ENCODE measurements at places on chromosomes 6 and 20.

DNA sequence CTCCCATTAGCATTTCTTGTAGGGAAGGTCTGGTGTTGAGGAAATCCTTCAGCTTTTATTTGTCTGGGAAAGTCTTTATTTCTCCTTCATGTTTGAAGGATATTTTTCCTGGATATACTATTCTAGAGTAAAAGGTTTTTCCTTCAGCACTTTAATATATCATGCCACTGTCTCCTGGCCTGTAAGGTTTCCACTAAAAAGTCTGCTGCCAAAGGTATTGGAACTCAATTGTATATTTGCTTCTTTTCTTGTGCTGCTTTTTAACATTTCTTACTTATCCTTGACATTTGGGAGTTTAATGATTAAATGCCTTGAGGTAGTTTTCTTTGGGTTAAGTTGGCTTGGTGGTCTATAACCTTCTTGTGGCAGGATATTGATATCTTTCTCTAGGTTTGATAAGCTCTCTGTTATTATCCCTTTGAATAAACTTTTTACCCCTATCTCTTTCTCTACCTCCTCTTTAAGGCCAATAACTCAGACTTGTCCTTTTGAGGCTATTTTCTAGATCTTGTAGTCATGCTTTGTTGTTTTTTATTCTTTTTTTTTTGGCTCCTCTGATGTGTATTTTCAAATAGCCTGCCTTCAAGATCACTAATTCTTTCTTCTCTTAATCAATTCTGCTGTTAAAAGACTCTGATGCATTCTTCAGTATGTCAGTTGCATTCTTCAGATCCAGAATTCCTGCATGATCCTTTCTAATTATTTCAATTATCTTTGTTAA, 225.0 kb upstream of the ZNF217 start:
- no peak for DNase-seq

DNA sequence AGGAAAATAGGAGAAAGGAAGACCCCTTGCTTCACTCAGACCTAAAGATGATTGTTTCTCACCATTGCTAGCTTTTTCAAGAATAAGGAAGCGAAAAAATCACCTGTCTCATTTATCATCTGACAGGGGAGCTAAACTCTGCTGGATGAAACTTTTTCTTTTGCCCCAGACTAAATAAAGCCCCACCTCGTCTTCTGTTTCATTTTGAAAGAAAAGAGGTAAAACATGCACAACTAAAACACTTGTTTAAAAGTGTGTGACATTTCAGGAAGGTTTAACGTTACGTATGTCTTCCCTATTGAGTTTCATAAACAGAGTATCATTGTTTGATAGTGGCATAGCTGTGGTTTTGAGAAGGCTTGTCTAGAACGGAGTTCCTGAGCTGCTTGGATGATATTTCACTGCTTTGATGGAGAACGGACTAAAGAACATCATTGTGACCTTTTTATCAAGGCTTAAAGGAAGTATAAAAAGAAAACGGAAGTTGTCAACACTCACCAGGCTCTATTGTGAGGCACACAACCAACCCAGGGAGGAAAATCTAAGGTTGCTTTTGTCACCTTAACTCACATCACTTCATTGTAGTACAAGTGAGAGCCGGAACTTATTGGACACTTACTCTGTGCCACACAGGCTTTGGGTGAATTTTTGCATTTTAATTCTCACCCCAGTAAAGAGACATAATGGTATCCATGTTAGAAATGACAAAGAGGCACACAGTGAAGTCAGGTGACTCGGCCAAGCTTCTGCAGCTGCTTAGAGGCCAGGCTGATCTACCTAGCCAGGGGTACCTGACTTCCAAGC, 29.5 kb downstream of the TSHZ2 start:
- DNase-seq, result no peak

DNA sequence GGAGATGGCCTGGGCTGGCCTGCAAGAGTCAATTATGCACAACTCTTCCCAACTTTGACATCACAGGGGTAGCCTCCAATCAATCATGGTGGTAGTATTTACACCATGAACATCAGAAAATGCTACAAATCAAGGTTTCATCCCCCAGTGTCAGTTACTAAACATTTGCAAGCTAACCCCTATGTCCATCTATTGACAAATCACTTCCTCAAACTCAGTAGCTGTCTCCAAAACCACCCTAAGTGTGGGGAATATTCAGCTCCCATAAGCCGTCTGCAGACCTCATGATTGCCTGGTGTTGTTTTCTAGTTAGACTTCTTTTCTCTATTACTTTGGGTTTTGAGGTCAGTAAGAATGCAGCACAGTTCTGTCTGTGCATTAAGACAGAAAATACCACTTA, 200.8 kb upstream of the RIN2 start:
- no peak for DNase-seq

DNA sequence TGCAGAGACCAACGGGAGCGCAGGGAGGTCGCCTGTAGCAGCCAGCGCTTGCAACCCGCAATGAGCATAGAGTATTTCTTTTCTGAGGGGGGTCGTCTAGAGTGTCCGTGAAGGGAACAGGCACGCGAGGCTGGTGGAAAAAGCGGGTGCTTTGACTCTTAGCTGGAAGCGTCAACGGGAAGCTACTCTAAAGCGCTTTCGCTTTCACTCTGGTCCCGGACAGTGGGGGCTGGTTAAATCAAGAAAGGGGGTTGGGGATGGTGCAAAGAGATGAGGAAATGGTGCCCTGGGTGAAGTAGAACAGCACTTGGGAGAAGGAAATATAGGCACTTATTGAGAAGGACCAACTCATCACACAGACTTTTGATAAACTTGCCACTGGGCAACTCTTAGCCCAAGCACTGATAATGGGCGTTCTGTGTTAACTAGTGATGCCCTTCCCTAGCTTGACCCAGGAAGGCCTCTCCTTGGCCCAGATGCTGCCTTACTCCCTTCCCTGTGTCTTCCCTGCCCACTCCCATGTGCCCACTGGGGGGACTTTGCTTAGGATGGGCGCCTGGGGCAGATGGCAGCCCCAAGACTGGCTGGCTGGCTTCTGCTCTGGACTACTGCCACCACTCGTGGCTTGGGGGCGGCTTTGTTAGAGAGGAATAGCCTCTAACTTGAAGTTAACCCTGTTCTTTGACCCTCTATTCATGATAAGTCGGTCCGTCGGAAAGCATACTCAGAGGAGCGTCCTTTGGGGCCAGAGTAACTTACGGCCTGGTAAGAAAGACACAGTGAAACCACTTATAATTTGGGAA, 585 bp downstream of the PSMB9 start:
- no peak for DNase-seq

DNA sequence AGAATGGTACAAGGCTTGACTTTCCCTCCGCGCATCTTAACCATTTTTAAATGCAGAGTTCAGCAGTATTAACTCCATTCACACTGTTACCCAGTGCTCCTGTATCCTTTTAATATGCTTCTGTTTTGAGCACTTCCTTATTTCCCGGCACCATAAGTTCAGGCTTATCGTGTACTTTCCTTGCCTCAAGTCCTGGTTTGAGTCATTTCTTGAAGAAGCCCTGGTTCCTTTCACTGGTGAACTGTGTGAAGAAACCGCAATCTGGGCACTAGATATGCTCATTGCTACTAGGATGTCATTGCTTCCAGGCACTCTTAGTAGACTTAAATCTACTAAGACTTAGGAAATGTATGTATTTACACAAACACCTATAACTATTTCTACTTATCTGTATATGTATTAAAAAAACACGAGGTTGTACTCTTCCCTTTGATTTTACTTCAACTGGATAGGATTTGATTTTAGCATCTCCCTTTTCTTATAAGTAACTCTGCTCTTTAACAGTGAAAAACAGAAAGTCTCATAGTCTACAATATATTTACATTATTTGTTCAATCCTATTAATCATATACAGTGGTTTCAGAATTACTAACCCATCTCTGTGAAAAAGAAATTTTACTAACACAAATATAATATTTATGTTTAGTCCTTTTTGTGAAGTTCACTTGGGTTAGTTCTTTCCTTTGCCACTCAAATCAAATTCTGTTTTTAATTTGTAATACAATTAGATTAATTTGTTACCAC, 135.5 kb downstream of the CDKAL1 start:
- no peak for DNase-seq

DNA sequence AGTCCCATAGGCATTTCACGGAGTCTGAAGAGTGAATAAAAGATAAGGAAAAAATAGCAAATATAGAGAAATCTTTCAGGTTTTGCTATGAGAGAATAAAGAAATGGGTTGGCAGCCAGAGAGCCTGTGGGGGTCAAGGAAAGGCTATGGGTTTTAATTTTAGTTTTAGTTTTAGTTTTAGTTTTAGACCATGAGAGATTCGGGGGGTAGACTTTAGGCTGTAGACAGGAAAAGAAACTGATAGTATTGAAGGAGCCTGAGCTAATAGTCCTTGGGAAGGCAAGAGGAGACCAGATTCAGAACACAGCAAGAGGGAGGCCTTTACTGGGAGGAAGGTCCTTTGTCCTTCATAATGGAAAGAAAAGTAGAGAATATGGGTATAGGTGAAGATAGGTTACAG, 19.3 kb downstream of the DOP1A start:
- DNase-seq, result no peak

- DNase-seq, result no peak
These were observed 5.7 kb upstream of the CD93 start for GRCh38 chr20:23091721-23092383.

Measured in cortex of kidney (tissue), 1 donor.